ENCODE measurements at places on chromosomes 5 and 9.

DNA sequence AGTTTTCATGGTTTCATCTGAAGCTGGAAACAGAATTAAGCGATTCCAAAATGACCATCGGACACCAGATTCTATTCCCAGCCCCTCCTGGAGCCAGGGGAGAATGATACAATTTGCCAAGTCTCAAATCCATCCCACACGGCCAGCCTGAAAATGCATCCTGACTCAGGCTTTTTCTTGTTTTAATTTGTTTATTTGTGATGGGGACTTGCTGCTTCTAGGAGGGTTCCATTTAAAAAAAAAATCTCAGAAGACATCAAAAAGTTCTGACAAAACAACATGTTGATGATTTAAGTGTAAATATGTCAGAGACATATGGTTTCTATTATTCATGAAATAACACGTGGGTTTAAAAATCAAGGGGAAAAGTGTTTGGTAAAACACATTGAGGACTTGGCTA lies 173.2 kb downstream of the GAS1 start:
- DNase-seq, result no peak
- no peaks in the 10 kb centered on the region for H3K4me1 ChIP-seq
- no peak overlapping the region for H3K4me3 ChIP-seq
- H3K36me3 ChIP-seq, result no peaks in the 10 kb centered on the region
- H3K27me3 ChIP-seq, result peaks cover 10% of the 10 kb centered on the region

DNA sequence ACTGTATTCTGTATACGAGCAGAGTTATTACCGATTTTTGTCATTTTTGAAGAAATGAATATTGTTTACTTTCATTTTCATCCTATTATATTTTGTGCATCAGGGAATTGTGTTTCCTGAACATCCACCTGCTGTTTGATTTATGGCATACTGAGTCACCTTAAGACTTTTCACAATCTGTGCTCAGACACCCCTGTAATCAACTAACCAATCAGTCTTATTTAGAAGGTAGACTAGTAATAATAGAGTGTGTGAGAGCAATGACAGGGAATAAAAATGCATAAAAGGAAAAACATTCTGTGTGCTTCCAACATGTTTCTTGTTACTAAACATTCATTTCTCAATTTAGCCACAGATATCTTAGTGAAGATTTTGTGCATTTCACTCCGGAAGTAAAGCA lies 1413.6 kb upstream of the ACO1 start:
- H3K4me3 ChIP-seq, result no peak overlapping the region
- no peak overlapping the region for H3K27ac ChIP-seq
- no peaks in the 10 kb centered on the region for H3K36me3 ChIP-seq
- H3K4me1 ChIP-seq, result no peaks in the 10 kb centered on the region
- H3K27me3 ChIP-seq, result no peaks in the 10 kb centered on the region

GRCh38 chr5:109191153-109191558 lies 218.6 kb downstream of the PJA2 start:
- H3K4me3 ChIP-seq, result no peak overlapping the region
- peaks cover 2% of the 10 kb centered on the region for H3K36me3 ChIP-seq
- peak overlapping the region; percentile 73 for H3K27ac ChIP-seq
- peaks cover 20% of the 10 kb centered on the region for H3K4me1 ChIP-seq
- DNase-seq, result peak; percentile 64
- H3K27me3 ChIP-seq, result no peaks in the 10 kb centered on the region

GRCh38 chr9:115193777-115194176 lies 75.8 kb upstream of the TNC start:
- peaks cover 53% of the 10 kb centered on the region for H3K27me3 ChIP-seq
- H3K27ac ChIP-seq, result no peak overlapping the region
- H3K36me3 ChIP-seq, result no peaks in the 10 kb centered on the region
- no peak for DNase-seq
- H3K4me3 ChIP-seq, result no peak overlapping the region

Data from activated CD8-positive, alpha-beta memory T cell treated with anti-CD3 and anti-CD28 coated beads, Interleukin-2, amount 10 ng/mL, durations not matched to agents 7 days and 5 days (primary cell).